ENCODE measurements at places on chromosomes 4 and X.

DNA sequence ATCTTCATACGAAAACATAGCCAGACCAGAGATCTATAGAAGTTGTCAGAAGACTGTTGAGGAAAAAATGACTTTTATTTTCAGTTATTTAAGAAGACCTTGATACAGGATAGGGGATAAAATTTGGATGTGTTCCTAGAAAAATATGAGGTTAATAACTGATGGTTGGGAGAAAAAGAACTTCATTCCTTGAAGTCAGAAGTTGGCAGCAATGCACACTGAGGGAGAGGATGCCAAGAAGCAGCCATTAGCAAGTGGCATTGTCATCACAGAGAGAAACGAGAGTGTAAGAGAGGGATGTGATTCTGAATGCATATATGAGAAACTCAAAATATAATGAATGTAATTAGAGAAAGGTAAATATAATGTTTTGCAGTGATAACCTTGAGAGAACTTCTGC is 382.1 kb upstream of the EPHA5 start:
- no peaks in the 10 kb centered on the region for H3K36me3 ChIP-seq
- no peak overlapping the region for H3K27ac ChIP-seq
- no peak for DNase-seq
- H3K27me3 ChIP-seq, result no peaks in the 10 kb centered on the region

DNA sequence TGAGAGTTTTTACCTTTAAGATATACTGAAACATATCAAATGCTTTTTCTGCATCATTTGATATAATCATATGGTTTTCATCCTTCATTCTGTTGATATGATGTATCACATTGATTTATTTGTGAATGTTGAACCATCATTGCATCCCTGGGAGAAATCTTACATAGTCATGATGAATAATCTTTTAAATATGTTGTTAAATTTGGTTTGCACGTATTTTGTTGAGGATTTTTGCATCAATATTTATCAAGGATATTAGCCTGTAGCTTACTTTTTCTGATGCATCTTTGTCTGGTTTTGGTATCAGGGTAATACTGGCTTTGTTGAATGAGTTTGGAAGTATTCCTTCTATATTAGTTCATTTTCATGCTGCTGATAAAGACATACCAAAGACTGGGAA is 541.4 kb downstream of the TLL1 start:
- H3K4me3 ChIP-seq, result no peak overlapping the region
- no peak for DNase-seq
- no peak overlapping the region for H3K27ac ChIP-seq
- no peaks in the 10 kb centered on the region for H3K27me3 ChIP-seq
- no peaks in the 10 kb centered on the region for H3K4me1 ChIP-seq

DNA sequence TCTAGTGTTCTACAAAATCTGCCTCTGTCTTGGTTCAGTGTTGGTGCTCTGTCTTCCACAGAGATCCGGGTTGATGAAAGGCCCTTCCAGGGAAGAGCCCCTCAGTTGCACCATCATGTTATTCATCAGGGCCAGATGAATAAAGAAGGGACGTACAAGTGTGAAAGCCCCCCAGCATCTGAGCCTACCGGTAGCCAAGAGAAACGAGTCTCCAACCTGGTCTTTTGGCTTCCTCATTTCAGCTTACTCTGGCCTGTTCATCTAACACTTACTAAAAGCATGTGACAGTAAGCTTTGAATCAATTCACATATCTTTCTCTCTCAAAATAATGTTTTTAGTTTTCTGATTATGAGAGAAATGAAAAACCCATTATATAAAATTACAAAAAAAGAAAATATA is 19.2 kb downstream of the MEPE start:
- no peaks in the 10 kb centered on the region for H3K27me3 ChIP-seq
- H3K36me3 ChIP-seq, result no peaks in the 10 kb centered on the region
- no peak for DNase-seq
- H3K4me3 ChIP-seq, result no peak overlapping the region

- H3K27me3 ChIP-seq, result no peaks in the 10 kb centered on the region
- no peak overlapping the region for H3K4me3 ChIP-seq
- no peaks in the 10 kb centered on the region for H3K36me3 ChIP-seq
- DNase-seq, result no peak
- H3K27ac ChIP-seq, result no peak overlapping the region
Measured at GRCh38 chrX:68684919-68685304, 37.4 kb downstream of the STARD8 start.

GRCh38 chr4:137394018-137394417 is 138.3 kb downstream of the PCDH18 start:
- H3K4me3 ChIP-seq, result no peak overlapping the region
- no peak for DNase-seq
- H3K4me1 ChIP-seq, result no peaks in the 10 kb centered on the region
- H3K36me3 ChIP-seq, result no peaks in the 10 kb centered on the region

GRCh38 chr4:110540982-110541451 is 65.1 kb downstream of the ENPEP start:
- H3K27me3 ChIP-seq, result peaks cover 5% of the 10 kb centered on the region
- no peak for DNase-seq
- H3K4me1 ChIP-seq, result no peaks in the 10 kb centered on the region
- no peak overlapping the region for H3K27ac ChIP-seq

GRCh38 chr4:69563424-69563823 is 67.7 kb upstream of the UGT2B4 start:
- DNase-seq, result no peak
- no peak overlapping the region for H3K27ac ChIP-seq
- H3K4me1 ChIP-seq, result no peaks in the 10 kb centered on the region
- H3K36me3 ChIP-seq, result no peaks in the 10 kb centered on the region

GRCh38 chr4:42627885-42628646 is 28.8 kb downstream of the ATP8A1 start:
- no peaks in the 10 kb centered on the region for H3K27me3 ChIP-seq
- H3K27ac ChIP-seq, result no peak overlapping the region
- peaks cover 4% of the 10 kb centered on the region for H3K36me3 ChIP-seq
- H3K4me1 ChIP-seq, result peaks cover 5% of the 10 kb centered on the region

GRCh38 chr4:123555807-123556273 is 159.2 kb downstream of the SPRY1 start:
- H3K27me3 ChIP-seq, result no peaks in the 10 kb centered on the region
- H3K36me3 ChIP-seq, result no peaks in the 10 kb centered on the region
- H3K27ac ChIP-seq, result no peak overlapping the region
- DNase-seq, result no peak
- no peak overlapping the region for H3K4me3 ChIP-seq

GRCh38 chrX:16558489-16558888 is 91.5 kb upstream of the S100G start:
- H3K27ac ChIP-seq, result no peak overlapping the region
- H3K4me1 ChIP-seq, result no peaks in the 10 kb centered on the region
- no peak for DNase-seq
- H3K4me3 ChIP-seq, result no peak overlapping the region
- H3K27me3 ChIP-seq, result no peaks in the 10 kb centered on the region
- no peaks in the 10 kb centered on the region for H3K36me3 ChIP-seq

- H3K27me3 ChIP-seq, result no peaks in the 10 kb centered on the region
- no peak for DNase-seq
- H3K36me3 ChIP-seq, result no peaks in the 10 kb centered on the region
- no peak overlapping the region for H3K4me3 ChIP-seq
Measured at GRCh38 chr4:123338715-123339114, 57.9 kb upstream of the SPRY1 start.

- H3K27me3 ChIP-seq, result no peaks in the 10 kb centered on the region
- H3K4me1 ChIP-seq, result no peaks in the 10 kb centered on the region
- H3K4me3 ChIP-seq, result no peak overlapping the region
- no peaks in the 10 kb centered on the region for H3K36me3 ChIP-seq
- no peak overlapping the region for H3K27ac ChIP-seq
Measured at GRCh38 chr4:84632092-84632491, 49.2 kb downstream of the CDS1 start.

All from effector memory CD4-positive, alpha-beta T cell (primary cell).